ENCODE measurements at places on chromosomes 16 and 17.

DNA sequence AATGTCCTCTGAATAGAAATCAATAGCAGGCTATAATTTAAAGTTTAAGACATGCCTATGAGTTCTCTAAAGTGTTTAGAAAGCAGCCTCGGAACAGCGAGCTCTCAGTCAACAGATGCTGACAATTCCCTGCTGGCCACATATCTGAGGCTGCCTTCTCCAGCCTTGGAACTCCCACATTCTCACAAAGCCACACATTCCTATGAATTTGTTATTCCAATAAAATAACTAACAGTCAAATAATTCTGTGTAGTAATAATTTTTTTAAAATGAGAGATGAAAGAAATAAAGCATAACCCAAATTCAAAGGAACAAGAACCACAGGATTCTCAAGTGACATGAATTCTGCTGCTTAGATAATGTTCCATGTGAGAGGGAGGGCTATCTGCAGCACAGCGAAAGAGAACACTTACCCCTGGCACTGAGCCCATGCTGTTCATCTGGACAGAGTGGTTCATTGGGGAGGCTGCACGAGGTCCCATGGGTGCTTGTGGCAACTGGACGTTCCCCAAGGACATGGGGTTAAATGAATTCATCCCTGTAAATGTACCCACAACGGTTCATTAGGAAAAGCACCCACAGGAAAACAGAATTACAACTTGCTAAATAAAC is 56.9 kb upstream of the TRAP1 start:
- no peak for DNase-seq

- DNase-seq = no peak
Observed at GRCh38 chr17:78876094-78876597, 26.9 kb downstream of the CEP295NL start.

- no peak for DNase-seq
Observed at GRCh38 chr16:8251298-8251697, 339.0 kb downstream of the TMEM114 start.

DNA sequence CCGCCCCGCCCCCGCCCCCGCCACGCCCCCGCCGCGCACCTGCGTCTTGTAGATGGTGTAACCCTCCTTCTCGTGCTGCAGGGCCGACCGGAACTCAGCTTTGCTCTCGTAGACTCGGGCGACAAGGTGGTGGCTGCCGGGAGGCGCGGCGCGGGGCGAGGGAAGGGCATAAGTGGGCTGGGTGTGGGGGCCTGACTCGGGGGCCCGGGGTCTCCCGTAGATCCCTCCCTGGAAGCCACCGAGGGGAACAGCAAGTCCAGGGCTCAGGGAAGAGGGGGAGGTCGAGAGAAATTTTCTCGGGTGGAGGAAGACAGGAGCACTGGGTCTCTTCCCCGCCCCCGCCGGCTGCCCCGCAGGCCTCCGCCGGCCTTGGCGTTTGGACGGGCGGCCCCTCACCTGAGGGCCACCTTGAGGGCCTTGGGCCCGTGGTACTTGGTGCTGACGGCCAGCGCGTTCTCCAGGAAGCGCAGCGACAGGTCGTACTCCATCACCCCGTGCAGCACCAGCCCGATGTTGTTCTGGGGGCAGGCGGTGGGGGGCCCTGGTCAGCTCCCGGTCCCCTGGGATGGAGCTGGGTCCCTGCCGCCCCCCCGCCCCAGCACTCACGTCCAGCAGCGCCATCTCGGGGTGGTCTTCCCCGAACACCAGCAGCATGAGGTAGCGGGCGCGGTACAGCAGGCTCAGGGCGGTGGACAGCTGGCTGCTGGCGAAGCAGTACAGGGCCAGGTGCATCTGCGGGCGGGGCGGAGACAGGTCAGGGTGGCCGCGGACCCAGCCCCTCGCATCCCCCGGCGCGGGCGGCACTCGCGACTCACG is 19.4 kb downstream of the CLUH start:
- DNase-seq = no peak

GRCh38 chr16:8768692-8769091 is 28.7 kb downstream of the TMEM186 start:
- no peak for DNase-seq

- DNase-seq = no peak
Observed at GRCh38 chr17:82876602-82877379, 37.0 kb upstream of the ZNF750 start.

- no peak for DNase-seq
Observed at GRCh38 chr17:77611791-77612502, 346.6 kb upstream of the TNRC6C start.

GRCh38 chr16:52770828-52771227 is 223.9 kb upstream of the TOX3 start:
- DNase-seq = no peak

DNA sequence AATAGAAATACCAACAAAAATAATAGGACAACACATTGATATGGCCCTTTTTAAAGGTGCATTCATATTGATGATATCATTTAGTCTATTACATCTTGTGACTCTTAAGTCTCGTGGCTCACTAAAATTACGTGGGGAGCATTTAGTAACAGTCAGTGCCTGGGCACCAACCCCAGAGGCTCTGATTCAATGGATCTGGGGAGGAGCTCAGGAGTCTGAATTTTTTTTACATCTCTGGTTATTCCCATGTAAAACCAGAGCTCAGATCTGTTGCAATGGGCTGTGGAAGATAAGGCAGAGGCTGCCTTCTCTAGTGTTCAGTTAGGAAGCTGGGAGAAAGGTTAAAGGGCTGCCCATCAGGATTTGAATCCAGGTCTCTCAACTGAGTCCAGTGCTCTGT is 549.9 kb upstream of the CDH5 start:
- DNase-seq = no peak

GRCh38 chr16:69848637-69849545 is 86.8 kb downstream of the WWP2 start:
- DNase-seq = no peak

DNA sequence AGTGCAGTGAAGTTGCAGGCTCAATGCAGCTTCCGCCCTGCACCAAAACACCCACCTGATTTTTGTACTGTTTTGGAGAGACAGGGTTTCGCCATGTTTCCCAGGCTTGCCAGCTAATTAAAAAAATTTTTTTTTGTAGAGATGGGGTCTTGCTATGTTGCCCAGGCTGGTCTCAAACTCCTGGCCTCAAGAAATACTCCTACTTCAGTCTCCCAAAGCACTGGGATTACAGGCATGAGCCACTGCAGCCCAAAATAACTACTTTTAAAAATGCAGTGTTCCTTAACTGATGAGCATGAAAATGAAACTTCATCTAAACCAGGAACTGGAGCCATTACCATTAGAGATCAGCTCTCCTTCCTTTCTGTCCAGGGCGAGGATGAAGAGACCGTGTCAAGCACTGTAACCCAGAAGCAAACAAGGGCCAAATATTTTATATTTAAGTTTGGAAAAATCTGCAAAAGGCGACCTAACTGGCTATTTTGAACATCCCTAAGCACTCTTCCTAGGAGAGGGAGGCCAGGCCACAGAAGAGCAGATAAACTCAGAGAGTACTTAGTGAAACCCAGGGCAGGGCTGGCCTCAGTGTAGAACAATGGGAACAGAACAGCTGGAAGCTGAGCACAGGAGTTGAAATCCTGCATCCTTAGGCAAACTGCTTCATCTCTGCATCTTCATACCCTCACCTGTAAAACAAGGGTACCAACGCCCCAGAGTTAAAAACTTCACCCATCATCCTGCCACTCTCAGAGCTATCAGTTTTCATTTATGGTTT is 24.0 kb downstream of the CREBBP start:
- no peak for DNase-seq

GRCh38 chr17:38906460-38907228 is 18.8 kb upstream of the LASP1NB start:
- DNase-seq = no peak

- no peak for DNase-seq
Observed at GRCh38 chr16:13231365-13231764, 330.0 kb downstream of the SHISA9 start.

- DNase-seq = no peak
Observed at GRCh38 chr16:4052096-4052495, 64.1 kb downstream of the ADCY9 start.

DNA sequence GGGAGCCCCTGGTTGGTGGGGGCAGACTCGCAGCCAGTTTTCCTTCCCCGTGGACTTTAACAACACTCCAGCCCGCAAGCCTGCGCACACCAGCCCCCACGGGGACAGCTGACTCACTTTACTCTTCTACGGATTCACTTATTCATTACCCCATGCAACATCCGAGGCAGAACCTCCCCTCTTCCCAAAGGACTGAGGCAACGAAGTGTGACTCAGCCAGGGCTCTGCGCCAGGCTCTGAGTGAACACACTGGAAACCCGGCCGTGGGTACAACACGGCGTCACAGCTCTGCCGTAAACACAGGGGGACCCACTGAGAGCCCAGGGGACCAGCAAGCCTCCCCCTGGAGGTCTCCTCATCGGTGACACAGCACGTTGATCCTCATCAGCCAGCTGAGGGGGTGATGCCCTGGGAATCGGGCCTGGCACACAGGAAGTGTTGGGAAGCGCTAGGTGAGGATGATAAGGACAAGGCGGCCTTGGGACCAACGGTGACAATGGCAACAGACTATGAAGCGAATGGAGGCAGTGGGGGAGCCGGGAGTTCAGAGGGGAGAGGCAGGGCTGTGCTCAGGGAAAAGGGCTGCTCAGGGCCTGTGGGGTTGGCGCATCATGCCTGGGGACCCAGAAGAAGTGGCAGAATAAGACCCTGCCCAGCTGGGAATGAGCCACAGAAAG is 14.6 kb downstream of the COTL1 start:
- DNase-seq = no peak

Measured in GDM1 (cell line).